Epithelial cell of umbilical artery (primary cell): ENCODE measurements at places on chromosomes 2 and 18. TPM values are rescaled to one million over a fixed set of nuclear protein-coding genes. Genes with fewer than 3 reads are reported as not detected.

The PKDCC gene
- 12.3 and 16.6 TPM in 2 replicates for total RNA-seq

The MEMO1 gene
- 28.7 and 41.6 TPM in 2 replicates for total RNA-seq

The PLGLB1 gene
- 0.15 TPM in 1 of 2 replicates, not detected in the other for total RNA-seq

The ANKRD30BL gene
- total RNA-seq = not detected in 2 replicates

The NMUR1 gene
- under 0.01 TPM in 1 of 2 replicates, not detected in the other for total RNA-seq

The GKN2 gene
- not detected in 2 replicates for total RNA-seq

The HOXD13 gene
- under 0.01 TPM in 1 of 2 replicates, not detected in the other for total RNA-seq

The LAMA1 gene
- total RNA-seq = 0.32 and 0.91 TPM in 2 replicates
